Dermis microvascular lymphatic vessel endothelial cell (primary cell): ENCODE measurements at places on chromosomes 12 and 14. TPM values are rescaled to one million over a fixed set of nuclear protein-coding genes. Genes with fewer than 3 reads are reported as not detected.

The GLRX5 gene
- total RNA-seq: 31.6 and 41.7 TPM in 2 replicates

The FAM222A gene
- total RNA-seq: 0.13 and 0.26 TPM in 2 replicates

The FGF6 gene
- total RNA-seq: not detected in 2 replicates

The LRRC10 gene
- total RNA-seq: not detected in 2 replicates

The RNASE1 gene
- 7.1 and 8.0 TPM in 2 replicates for total RNA-seq

The TPH2 gene
- not detected in 2 replicates for total RNA-seq

The SERPINA3 gene
- total RNA-seq: under 0.01 TPM in 1 of 2 replicates, not detected in the other

The B4GALNT1 gene
- 0.13 TPM in 2 replicates for total RNA-seq

The FZD10 gene
- total RNA-seq: 5.9 and 6.4 TPM in 2 replicates

The RNASE3 gene
- total RNA-seq: not detected in 2 replicates

The ARHGDIB gene
- 39.8 and 69.4 TPM in 2 replicates for total RNA-seq

The AQP6 gene
- total RNA-seq: not detected in 2 replicates

The AICDA gene
- total RNA-seq: not detected in 2 replicates

The CLEC2A gene
- not detected in 2 replicates for total RNA-seq
